ENCODE measurements at places on chromosomes 5 and 9.
A peak's percentile ranks its signal among the peaks of the same experiment; 100 is the strongest.

- no peak for DNase-seq
These were observed 13.9 kb downstream of the ALDOB start for GRCh38 chr9:101421653-101422065.

DNA sequence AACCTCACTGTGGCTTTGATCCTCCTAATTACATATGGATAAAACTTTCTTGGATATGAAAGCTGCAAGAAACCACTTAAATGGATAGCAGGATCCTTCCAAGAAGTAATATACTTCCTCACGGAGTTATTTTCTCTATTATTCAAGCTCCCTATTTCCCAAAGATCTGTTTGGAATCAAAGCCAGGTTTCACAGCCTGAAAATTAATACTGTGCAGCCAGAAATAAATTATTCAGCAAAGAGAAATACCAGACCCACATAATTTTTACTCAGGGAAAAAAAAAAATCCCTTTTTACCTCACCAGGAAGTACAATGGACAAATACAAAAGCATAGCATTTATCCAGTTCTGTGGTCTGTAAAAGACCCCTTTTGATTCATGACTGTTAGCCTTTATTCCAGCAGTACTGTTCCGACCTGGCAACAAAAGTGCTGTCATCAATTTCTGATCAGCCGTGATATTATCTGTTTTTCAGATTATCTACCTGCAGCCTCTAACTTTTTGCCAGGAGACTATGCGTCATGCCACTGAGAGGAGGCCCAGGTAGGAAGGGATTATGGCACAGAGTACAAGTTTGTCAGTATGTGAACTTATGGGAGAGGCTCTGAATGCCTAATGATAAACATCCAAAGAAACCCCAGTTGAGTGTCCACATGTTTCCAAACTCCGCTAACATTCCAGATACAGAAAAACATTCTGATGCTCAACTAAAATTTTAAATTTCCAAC is 57.0 kb downstream of the FBN2 start:
- DNase-seq: no peak

GRCh38 chr9:20486552-20486951 is 135.7 kb downstream of the MLLT3 start:
- no peak for DNase-seq

DNA sequence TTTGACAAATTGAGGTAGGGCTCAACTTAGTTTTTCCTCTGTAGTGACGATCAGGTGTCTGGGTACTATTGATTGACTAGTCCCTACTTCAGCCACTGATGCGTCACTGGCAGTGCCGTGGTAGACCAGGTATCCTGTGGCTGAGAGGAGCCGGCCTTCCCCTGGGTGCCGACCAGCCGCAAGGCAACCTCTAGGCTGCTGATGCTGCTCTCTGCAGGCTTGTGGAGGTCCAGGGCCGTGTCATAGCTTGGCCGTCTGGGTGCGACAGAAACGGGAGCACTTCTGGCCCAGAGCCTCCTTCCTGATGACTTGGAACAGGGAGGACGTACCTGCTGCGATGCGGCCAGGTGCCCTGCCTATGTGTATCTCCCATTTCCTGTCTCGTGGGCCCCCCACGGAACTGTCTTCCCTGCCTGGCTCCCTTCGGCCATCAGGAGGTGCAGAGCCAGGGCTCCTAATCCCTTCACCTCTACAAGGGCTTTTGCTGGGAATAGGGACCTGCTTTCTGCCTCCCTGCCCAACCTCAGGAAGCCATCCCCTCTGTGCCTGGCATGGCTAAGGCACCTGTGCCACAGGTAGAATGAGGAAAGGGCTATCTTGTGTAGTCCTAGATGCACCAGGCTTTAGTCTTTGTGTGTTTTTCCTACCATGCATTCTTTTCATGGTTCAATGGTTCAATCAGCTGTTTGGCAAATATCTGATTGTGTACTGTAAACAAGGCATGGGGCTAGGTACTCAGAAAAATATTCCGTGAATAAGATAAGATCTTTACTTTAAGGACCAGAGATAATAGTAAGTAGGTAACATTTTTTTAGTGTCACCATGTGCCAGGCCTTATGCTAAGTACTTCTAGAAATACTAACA is 44.6 kb downstream of the MVB12B start:
- DNase-seq: no peak

DNA sequence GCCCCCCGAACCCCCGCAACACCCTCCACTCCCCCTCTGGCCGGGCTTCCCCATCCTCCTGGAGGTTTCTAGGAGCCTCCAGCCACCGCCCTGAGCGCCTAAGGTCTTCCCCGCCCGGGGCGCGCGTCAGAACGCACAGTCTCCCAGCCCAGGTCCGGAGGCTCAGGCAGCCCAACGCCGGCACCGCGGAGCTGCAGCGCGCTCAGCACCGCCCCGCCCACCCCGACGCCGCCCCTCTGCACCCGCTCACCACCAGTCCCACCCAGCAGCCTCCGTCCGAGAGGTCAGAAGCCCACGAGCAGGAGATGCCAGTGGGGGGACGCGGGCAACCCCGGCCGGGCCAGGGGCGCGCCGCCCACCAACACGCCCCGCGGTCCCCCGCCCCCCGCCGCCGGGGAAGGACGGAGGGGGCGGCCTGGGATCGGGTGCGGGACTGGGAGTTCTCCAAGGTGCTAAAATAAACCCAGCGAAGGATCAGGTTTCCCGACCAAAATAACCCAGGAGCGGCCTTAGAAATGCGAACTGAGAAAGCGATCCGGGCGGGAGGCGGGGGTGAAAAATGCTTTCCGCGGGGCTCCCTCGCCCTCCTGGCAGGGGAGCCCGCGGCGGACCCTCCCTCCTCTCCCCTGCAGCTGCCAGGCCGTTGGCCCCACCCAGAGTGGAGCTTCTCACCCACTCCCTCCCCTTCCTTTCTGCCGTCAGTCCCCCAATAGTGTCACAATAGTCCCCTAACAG is 6.5 kb upstream of the FAM78A start:
- peak; percentile 43 for DNase-seq

Measured in BE2C (cell line).